ENCODE measurements at places on chromosomes 3 and 15.

GRCh38 chr3:154126651-154127050 lies 5.5 kb downstream of the ARHGEF26 start:
- peak; percentile 40 for DNase-seq

DNA sequence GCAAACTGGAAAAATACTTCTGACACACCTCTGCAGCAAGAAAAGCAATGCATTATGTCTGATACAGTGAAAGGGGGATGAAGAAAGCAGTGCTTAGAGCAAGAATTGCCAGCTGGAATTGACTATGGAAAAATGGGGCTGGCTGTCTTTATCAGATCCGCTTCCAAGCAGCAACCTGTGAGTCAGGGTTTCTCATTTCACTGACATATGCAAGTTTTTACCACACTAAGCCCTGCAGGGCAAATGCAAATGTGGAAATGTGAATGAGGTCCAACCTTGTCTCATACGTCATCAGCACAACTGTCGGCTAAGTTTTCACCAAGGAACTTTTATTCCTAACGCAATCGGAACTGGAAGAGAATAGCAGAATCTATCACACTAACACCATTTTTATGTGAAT lies 172.5 kb upstream of the GADL1 start:
- peak; percentile 68 for DNase-seq

- DNase-seq, result no peak
These were observed 8.3 kb upstream of the SLC12A8 start for GRCh38 chr3:125220727-125221429.

GRCh38 chr3:16795581-16795980 lies 89.2 kb upstream of the PLCL2 start:
- no peak for DNase-seq

GRCh38 chr15:38464675-38465074 lies 10.7 kb downstream of the FAM98B start:
- peak; percentile 45 for DNase-seq

- DNase-seq, result no peak
These were observed 310.8 kb downstream of the SHQ1 start for GRCh38 chr3:72537448-72537847.

DNA sequence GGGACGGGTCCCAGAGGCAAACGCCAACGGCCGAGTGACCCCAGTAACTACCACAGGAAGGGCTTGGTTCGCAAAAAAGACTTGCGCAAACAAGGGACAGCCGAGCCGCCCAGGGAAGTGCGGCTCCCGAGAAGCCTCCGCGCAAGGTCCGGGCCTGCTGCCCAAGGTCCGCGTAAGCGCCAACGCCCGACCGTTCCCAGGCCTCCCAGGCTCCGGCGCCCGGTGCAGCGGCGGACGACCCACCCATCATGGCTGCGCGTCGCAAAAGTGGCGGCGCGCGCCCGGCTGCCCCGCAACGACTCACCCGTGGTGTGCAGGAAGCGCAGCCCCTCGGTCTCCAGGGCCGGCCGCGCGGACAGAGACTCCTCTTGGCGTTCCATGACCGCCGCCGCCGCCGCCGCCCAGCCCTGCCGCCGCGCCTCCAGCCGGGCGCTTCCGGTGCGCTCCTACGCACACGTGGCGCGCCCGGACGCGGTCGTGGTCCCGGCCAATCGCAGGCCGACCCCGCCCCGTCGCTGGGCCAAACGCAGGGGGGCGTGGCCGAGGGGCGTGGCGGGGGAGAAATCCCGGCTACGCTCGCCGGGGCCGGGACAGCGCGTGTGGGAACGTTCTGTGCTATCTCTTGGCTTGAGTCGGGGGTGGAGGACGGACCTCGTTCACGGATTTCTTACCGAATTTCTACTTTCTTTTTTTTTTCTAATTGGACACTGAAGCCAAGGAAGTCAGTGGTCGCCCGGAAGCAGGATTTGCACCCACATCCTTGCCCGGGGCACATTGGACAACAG lies at the start of gene SELENOS:
Gene SELENOS (minus strand): TSS at position 448 of the 785 bp plus-strand sequence. CDS start 68 bp downstream, at position 380.
- DNase-seq, result peak; percentile 56

DNA sequence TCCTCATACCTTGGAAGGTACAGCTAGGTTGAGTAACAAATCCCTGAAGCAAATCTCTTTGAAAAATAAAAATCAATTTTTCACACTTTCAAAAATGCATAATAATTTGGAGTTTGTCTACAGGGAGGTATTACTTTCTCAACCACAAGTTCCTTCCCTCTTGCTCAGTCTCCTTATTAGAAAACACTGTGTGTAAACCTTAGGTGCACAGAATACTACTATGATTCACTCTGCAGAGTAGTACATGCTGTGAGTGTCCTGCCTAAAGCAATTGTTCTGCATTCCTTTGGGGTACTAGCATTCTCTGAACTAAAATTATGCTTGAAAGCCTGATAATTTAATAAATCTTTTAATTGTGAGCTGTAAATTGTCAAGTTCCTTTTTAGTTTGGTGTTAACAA lies 115.9 kb upstream of the EPHA3 start:
- no peak for DNase-seq
